Muscle of arm (tissue), 14 donors: ENCODE measurements at places on chromosomes 2 and 18. TPM values are rescaled to one million over a fixed set of nuclear protein-coding genes. Genes with fewer than 3 reads are reported as not detected.

Gene GTF2A1L
- not detected for polyA plus RNA-seq

Gene PAX8
- polyA plus RNA-seq = 0.52 TPM

Gene VWC2L
- not detected for polyA plus RNA-seq

Gene SP100
- 26.0 TPM for polyA plus RNA-seq

Gene SLC8A1
- polyA plus RNA-seq = 7.6 TPM

Gene NCL
- 763 TPM for polyA plus RNA-seq

Gene SERPINB7
- 14.2 TPM for polyA plus RNA-seq

DNA sequence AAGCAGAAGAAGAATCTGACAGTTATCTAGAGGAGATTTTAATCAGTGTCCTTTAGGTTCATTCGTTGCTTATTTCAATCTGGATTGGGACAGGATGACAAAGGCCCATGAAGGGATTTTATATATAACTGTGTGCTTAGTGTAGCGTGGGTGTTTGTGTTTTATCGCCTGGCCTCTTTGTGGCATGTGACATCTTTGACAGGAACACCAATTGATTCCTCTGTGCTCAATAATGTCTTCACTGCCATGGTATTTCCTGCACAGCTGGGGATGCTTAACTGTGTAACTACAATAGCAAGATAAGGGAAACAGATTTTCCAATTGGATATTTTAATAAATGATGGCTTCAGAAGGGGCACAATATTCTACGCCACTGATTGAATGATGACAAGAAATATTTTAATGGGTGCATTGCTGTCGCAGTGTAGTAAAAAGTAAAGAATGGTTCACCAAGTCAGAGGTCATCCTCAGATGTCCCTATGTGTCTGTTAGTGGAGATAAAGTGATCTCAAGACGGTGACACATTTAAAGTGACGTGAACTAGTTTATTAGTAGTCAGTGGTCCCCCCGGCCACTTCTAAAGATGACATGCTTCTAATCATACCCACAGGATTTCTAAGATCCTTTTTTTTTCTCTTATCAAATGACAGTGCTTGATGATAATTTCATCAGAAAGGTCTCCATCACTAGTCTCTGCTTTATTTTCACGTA is 160.4 kb downstream of the AGAP1 start:
- no peak for DNase-seq

DNA sequence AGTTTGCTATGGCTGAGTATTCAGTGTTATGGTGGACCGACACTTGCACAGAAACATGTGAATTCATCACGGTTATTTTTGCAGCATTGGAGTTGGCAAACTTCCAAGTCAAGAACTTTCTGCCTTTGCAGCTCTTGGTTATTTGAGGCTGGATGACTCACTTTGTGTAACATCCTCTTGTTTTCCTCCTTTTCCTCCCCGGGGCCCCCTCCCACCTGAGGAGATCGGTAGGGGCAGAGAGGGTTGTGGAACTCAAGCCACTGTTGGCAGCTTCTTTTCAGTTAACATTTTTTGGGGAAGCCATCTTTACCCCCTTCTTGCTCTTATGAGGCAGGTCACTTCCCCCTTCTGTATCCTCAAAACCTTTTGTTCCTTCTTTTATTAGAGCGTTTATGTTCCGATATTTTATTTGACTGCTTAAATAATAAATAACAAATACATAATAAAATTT is 48.6 kb downstream of the DDX1 start:
- DNase-seq = no peak

DNA sequence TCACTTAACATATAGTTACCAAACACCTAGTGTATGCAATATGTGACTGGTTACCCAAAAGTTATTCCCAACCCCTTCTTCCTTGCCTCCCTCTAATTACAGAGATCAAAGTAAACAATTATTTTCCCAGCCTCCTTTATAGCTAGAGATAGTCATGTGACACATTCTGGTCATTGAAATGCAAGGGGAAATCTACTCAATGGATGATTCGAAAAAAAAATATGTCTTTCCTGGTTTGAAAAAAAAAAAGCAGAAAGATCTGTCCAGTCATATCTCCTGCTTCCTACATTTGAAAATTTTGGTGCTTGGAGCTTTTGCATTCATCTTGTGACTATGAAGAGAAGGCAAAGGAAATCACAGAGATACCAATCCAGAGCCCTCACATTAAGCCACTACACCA is 27.6 kb upstream of the UGP2 start:
- DNase-seq = no peak

GRCh38 chr18:8283891-8284585 is 325.2 kb upstream of the RAB12 start:
- DNase-seq = no peak

GRCh38 chr18:62979176-62979575 is 263.8 kb downstream of the PHLPP1 start:
- no peak for DNase-seq

DNA sequence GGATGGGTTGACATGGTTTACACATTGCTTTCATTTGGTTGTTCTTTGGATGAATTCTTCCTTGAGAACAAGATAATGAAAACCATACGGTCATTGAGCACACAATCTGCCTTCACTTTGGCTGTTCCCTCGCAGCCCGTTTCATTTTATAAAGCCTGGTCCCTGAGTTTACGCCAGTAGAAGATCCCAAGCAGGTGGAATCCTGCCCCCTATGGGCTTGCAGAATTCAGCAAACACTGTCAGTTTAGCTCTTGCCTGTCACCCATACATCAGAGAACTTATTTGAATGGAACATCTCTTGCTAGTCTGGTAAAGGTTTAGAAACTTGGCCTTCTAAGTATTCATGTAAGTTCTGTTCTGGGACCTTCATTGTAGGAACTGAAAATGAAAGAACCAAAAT is 666.4 kb upstream of the ZEB2 start:
- no peak for DNase-seq

GRCh38 chr2:168158586-168158985 is 88.8 kb downstream of the STK39 start:
- no peak for DNase-seq

GRCh38 chr2:42971947-42972736 is 179.8 kb upstream of the HAAO start:
- DNase-seq = no peak

DNA sequence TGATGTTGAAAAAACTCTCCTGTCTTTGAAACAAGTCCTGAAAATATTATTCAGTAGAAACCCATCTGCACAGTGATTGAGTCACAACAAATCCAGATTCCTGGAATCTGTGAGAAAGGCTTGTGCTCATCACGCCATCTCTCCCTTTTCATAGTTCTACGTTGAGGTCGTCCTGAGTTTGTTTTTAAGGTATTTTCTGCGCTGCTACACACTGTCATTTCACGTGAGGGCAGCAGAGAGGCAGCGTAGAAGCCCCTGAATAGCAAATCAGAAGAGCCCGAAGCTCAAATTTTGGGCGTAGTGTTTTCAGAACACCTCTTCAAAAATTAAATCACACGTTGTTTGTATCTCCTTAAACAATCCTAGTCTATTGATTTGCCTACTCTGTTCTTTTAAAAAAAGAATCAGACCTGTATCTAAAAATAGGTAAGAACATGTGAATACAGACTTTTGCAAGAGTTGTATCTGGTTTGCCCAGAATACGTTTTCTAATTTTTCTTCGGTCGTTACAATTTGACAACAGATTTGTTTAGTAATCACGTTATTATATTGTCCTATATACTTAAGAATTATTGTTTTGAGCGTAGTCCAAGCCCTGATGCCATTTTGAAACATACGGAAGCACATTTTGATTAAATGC is 61.6 kb upstream of the SLC38A11 start:
- peak; percentile 35 for DNase-seq
